ENCODE measurements at places on chromosomes 5 and 9. TPM values are rescaled to one million over a fixed set of nuclear protein-coding genes. Genes with fewer than 3 reads are reported as not detected.

Gene KLHL3
- total RNA-seq = 0.34 TPM

Gene CCNI2
- total RNA-seq = not detected

Gene APBA1
- 0.11 TPM for total RNA-seq

Gene ZFP2
- total RNA-seq = not detected

Gene FOXB2
- not detected for total RNA-seq

Gene SKP1
- total RNA-seq = 654 TPM

Gene GABRA6
- total RNA-seq = not detected

Gene SPARC
- total RNA-seq = 20.7 TPM

Gene TEX48
- total RNA-seq = not detected

Gene CCDC171
- 0.50 TPM for total RNA-seq

Gene ARID3C
- total RNA-seq = 0.23 TPM

Gene DOCK8
- total RNA-seq = 0.23 TPM

Gene PAIP2
- total RNA-seq = 109 TPM
